ENCODE measurements at places on chromosomes 4 and X.
A peak's percentile ranks its signal among the peaks of the same experiment; 100 is the strongest.

GRCh38 chrX:147079974-147080373 is 265.4 kb upstream of the CXorf51A start:
- no peak for DNase-seq

DNA sequence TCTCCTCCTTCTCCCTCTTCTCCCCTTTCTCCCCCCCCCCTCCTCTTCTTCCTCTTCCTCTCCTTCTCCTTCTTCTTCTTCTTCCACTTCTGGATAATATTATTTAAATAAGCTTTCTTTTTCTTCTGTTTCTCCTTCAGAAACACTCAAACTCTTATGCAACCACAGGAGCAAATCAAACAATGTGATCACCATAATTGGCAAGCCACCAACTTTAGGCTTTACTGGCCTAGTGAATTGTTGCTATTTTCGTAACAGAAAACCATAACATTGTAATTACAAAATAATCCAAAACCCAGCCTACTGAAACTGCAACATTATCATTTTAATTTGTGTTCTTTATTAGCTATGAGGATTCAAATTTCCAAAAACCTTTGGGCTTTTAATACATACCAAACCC is 14.3 kb downstream of the DCAF8L1 start:
- DNase-seq: no peak

- DNase-seq: no peak
Measured at GRCh38 chrX:23333842-23334520, 668 bp upstream of the PTCHD1 start.

DNA sequence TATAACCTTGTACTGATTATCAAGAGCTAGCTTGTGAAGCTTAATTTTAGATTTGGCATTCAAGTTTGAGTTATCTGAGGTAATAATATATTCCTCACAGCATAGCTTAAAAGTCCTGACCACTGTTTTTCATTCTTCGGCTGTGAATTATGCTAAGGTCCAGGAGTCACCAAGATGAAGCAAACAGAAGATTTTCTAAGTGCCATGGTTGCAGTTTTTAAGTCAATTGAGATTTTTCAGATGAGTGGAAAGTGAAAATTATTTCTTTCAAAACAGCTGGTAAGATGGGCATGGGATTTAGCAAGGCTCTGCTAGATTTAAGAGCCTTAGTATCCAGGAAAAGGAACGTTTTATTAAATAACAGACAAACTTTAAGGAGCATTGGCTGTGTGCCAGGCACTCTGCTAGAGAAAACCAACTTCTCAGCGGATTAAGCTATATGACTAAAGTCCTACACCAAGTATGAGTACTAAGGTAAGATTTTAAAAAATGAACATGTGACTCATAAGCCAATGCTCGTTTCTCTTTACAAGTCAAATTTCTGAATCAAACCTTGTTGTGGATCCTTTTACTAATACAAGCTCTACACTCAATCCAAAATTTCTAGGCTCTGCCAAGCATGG is 149.9 kb upstream of the IL15 start:
- no peak for DNase-seq

DNA sequence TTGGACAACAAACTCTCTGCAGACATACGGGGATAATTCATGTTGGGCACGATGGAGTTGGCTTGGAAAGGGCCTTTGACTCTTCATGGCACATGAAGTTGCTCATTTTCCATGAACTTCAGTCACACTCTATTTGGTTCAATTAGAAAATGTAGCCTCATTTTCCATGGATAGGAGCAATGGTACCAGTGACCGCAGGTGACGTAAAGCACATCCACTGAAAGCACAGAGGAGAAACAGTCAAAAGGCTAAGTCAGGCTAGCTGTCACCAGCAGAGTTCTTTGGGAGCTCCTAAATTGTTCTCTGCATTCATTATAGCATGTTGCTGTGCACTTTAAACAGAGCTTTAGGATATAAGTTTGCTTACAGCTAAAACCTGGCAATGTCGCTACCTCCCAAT is 39.9 kb upstream of the MAP3K15 start:
- no peak for DNase-seq

DNA sequence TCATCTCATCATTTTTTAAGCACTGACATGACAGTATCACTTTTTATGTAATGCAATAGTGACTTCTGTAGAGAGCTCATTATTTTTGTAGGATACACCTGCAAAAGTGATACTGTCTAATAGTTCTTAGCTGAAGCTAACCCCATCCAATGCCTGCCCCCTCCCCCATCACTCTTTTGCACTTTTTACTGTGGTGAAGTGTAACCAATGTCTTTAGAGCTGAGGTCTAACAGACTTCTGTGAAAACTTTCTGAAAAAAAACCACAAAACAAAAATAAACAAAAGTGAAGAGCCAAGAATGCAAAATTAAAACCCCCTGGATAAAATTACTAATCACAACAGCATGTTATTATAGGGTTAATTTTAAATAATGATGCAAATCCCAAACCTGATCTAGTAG is 301.1 kb downstream of the ANK2 start:
- no peak for DNase-seq

DNA sequence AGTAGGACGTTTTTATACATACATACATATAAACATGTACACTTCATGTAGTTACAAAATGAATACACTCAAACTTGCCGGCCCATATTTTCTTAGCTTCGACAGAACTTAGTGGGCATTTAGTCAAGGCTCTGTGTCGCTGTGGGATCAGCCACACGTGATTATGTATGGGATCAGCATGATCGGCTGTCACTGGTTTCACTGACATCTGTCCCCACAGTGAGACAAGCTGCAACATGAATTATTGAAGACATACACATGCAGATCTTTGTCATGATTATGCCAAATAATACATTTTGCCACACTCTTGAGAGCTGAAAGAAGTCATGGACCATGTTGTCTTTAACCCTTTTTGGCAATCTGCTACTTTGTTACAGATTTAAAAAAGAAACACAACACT is 38.2 kb upstream of the NAA11 start:
- DNase-seq: no peak

DNA sequence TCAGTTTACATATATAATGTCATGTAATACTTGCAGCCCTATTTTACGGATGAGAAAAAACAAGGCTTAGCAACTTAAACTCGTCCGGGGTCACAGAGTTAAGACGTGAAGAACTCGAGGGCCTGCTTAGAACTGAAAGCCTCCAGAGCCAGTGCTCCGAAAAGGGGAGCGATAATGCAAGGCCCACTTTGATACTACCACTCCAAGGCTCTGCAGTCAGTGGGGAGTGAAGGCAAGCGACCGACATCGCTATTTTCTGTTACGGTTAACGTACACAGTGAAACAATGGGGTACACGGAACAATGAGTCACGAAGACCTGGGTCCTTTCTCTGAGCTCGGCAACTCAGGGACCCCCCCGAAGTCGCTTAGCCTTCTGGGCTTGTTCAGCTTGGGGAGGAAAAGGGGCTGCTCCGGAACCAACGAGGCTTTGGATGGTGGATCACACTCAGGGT is 965 bp downstream of the PPA2 start:
- no peak for DNase-seq

DNA sequence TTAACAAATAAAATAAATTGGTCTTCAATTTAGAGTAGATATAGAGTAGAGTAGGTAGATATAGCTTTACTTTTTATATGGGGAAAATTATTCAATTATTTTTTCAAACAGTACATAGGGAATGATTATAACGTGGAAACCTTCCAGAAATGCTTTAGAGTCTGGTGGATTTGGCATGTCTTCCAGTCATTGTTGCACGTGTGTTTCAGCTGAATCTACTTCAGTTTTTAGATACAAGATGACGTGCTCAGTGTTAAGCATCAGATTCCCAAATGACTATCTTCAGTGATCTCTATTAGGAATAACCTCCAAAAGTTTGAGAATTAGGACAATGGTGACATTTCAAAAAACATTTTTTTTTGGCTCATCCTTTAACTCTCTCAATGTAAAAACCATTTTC is 616.9 kb downstream of the ANKRD50 start:
- no peak for DNase-seq

- no peak for DNase-seq
Measured at GRCh38 chr4:18627447-18628005, 606.0 kb upstream of the LCORL start.

DNA sequence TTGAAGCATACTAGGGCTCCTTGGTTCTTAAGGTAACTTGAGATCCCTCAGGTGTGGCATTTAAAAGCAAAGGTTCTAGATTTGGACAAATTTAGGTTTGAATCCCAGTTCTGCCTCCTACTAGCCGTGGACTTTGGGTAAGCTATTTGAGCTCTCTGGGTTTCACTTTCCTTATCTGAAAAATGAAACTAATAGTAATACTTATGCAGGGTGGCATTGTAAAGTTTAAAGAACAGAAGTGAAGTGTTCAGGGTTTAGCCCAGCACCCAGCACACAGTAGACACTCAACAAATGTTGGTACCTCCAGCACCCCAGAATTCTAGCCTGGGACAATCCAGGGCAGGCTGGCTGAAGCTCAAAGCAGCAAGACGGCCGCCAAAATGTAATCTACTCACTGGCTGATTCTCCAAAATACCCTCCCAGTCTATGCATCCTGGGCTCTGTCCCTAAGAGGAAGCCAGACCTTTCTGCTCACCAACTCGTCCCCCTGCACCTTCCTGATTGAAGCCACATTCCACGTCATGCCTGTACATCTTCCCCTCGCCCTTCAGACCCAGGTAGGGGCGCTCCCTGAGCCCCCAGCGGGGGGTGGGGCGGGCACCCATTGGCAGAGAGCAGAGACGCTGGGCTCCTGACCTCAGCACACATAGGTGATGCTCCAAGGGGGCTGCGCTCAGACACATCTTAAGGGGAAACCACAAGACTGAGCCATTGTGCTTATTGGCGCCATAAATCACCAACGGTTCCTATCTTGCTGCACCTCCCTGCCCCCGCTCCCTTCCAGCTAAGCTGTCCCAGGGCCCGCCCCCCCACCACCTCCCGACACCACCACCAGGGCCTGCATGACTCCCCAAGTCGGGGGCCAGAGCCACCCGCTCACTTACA is 160.6 kb downstream of the BCOR start:
- peak; percentile 16 for DNase-seq

DNA sequence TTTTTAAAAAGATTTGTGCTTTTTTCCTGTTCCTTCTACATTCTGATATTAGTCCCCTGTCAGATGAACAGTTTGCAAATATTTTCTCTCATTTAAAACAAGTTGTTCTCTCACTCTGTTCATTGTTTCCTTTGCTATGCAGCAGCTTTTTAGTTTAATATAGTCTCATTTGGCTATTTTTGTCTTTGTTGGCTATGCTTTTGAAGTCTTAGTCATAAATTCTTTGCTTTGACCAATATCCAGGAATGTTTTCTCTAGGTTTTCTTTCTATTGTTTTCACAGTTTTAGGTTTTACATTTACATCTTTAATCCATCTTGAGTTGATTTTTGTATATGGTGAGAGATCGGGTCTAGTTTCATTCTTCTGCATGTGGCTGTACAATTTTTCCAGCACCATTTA is 136.8 kb downstream of the TET2 start:
- DNase-seq: no peak

GRCh38 chr4:105215609-105216313 is 69.1 kb downstream of the TET2 start:
- no peak for DNase-seq

DNA sequence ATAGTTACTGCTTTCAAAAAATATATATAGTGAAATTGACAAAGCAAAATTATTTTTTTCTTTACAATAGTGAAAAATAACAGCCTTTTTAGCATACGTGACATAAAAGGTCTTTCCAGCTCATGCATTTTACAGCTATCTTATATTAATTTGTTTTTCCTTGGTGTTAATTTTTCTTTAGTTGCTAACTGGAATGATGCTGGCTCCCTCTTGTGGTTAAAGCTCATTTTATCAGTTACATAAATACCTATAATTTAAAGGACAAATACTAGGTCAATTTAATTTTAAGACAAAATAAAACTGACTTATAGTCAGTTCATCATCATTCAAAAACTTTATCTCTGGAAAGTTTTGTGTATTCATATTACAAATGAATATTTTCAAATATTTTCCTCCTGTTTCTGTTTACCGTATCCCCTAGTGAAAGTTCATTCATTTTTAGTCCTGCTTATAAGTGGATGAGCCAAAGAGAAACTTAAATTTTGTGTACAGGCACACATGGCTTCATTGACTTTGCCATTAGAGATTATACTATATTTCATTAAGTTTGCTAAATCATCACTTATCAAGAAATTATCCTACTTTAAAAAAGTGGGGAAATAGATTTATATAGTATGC is 9.9 kb upstream of the ANAPC4 start:
- DNase-seq: no peak

GRCh38 chr4:3516061-3516835 is 16.0 kb downstream of the LRPAP1 start:
- DNase-seq: no peak

GRCh38 chr4:82610041-82610440 is 48.3 kb upstream of the TMEM150C start:
- DNase-seq: no peak

- no peak for DNase-seq
Measured at GRCh38 chr4:7733801-7734650, 205.6 kb downstream of the AFAP1 start.

- no peak for DNase-seq
Measured at GRCh38 chr4:54643958-54644751, 13.6 kb upstream of the KIT start.

GRCh38 chr4:75235359-75235951 is 278.7 kb downstream of the RCHY1 start:
- DNase-seq: no peak

- peak; percentile 86 for DNase-seq
Measured at GRCh38 chr4:183504930-183505610, at the start of gene ING2. ING2 (plus strand) TSS chr4:183505058; CDS start chr4:183505196, 138 bp downstream.

- DNase-seq: peak; percentile 74
Measured at GRCh38 chr4:142846108-142846728, at the start of gene INPP4B. INPP4B (minus strand) TSS chr4:142846301.

DNA sequence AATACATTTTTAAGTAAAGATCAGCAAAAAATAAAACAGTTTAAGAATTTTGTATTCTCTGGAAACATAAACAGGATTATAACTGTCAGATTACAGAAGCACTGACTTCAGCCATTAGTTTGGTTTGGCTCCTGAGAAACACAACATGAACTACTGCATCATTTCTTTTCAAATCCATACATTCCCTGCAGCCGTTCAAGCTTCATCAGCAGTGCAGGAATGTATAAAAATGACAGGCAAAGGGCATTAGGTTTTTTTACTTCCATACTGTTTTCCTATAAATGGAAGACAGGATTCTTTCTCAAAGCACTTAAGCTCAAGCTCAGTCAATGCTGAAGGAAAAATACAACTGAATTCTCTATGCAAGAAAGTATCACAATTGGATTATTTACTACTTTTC is 4.2 kb upstream of the MAB21L2 start:
- no peak for DNase-seq
